ENCODE measurements at places on chromosomes 2 and 18.
A peak's percentile ranks its signal among the peaks of the same experiment; 100 is the strongest.

DNA sequence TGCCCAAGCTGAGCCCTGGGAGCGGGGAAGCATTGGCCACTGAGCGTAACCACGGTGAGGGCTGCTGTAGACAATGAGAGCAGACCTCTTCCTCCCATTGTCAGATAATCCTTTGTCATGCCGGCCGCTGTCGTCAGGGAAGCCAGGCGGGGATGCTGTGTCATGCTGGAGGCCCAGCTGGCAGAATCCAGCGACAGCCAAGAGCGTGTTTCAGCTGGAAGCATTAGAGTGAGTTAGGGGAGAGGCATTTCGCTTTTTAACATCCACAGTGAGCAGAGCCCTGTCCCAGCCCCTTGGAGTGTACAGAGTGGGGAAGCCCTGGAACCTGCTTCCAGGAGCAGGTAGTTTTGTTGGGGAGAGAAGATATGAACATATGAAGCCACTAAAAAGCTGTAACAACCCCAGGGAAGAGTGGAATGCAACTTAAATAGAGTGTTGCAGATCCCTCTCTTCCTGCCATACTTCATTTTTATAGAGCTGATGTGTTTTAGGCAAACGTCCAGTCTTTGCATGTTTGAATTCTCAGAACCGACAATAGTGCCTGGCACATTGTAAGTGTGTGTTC lies 7.0 kb downstream of the CTIF start:
- DNase-seq, result no peak

DNA sequence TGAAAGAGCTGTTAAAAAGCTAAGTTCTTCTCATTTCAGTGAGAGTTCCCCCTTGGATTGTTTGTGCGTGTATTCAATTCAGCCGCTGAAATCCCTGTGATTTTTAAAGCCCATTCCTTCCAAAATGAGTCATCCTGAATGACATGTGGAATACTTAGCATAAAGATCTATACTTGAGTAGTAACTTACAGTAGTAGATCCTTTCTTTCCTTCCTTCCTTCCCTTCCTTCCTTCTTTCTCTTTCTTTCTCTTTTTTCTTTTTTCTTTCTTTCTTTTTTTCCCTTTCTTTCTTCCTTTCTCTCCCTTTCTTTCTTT lies 18.2 kb upstream of the SOX11 start:
- no peak for DNase-seq

GRCh38 chr2:189609853-189610252 lies 29.3 kb upstream of the SLC40A1 start:
- DNase-seq, result no peak

DNA sequence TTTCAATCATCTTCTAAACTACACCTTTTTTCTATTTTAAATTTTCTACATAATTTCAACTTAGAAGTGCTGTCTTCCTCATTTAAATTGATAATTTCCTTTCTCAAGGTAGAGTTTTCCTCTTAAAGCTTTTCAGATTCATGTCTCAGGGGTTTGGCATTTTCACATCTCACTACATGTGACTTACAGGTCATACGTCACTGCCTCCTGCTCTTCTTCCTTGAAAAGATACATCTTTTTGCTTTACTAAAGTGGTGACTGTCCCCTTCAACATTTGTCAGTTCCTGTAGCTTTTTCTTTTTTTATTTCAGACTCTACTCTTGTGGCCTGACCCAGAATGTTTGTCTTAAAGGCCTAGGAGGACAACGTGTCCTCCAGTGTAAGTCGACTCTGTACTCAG lies 17.1 kb upstream of the RUFY4 start:
- DNase-seq, result no peak

- DNase-seq, result no peak
Measured at GRCh38 chr2:152319822-152320570, 15.0 kb upstream of the FMNL2 start.

- no peak for DNase-seq
Measured at GRCh38 chr2:137348301-137348700, 583.0 kb downstream of the THSD7B start.

GRCh38 chr2:113850687-113851086 lies 39.2 kb upstream of the ACTR3 start:
- DNase-seq, result peak; percentile 77

DNA sequence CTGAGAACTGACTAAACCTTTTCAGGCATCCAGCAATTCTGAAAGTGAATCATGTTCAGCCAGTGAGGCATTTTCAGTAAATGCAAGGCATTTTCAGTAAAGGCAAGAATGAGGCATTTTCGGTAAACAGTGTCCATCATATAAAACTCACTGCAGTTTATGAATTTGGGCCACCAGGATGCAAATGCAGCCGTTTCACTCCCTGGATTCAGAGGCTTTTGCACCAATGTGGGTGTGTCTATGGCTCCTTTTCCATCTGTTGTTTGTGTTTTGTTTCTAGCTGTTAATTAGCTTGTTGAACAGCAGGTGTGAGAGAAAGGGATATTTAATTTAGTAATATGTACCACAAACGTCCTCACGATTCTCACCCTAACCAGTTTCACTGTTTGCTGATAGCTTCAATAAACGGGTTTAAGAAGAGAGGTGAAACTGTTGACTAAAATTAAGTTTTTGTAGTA lies 116.3 kb upstream of the PGAP1 start:
- DNase-seq, result no peak

GRCh38 chr2:39837856-39838453 lies 58.9 kb upstream of the THUMPD2 start:
- peak; percentile 37 for DNase-seq

DNA sequence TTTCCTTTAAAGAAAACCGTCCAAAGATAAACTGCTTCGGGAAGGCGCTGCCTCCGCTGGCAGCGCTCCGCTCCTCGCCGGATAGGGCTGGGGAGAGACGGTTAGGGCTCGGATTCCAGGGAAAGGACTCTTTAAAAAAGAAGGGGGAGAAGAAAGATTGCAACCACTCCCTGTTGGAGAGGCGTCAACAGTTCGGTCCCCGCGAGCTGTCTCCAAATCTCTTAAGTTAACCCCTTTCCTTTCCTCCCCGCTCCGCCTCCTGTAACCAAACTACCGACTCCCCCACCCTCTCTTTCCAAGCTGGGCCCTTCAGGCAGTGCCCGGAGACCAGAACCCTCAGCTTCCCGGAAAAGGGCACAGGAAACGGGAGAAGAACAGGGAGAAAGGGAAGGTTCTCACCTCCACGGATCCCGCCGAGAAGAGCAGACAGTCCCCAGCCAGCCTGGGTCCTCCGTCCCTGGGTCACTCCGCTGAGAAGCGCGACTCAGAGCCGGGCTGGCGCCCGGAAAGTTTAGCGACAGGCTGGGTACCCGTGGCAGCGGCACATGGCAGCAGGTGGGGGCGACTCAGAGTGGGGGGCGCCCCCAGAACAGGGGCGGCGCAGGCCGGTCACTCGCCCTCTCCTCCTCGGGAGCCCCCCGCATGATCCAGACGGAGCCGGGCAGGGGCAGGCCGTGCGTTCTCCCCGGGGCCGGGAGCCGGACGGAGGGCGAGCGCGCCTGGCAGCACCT lies 675 bp downstream of the FZD5 start:
- DNase-seq, result peak; percentile 8

DNA sequence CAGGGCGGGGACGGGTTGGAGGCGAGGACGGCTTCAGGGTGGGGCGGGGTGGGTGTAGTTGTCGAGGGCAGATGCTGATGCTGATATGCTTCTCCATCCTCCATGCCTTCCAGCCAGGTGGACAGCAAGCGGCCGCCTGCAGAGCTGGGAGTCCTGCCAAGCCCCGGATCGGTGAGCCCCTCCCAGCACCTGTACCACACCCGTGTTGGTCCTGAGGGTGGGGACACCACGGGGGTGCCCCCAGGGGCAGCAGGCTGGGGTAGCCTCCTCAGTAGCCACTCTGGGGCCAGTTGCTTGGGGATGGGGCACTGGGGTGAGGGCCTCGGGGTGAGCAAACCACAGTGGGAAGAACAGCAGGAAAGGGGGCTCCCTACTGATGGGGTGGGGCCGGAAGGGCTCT lies 2.6 kb downstream of the ANO7 start:
- no peak for DNase-seq

DNA sequence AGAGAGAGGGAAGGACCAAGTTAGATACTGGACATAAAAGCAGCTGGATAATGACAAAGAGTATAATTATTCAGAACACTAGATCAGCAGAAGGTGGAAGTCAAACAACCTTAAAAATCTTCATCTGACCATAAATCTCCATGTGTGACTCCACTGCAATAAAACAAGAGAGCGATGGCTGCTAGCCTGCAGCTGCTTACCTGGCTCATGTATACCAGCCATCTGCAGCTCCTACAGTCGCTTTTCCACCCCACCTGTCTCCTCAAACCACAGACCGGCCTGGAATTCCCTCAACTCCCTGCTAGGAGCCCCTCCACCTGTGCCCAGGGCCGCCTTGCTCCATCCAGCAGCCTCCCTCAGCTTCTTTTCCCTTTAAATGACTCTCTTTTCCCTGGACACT lies 64.5 kb downstream of the SLC4A5 start:
- DNase-seq, result no peak
